ENCODE measurements at places on chromosomes 6 and 20.

DNA sequence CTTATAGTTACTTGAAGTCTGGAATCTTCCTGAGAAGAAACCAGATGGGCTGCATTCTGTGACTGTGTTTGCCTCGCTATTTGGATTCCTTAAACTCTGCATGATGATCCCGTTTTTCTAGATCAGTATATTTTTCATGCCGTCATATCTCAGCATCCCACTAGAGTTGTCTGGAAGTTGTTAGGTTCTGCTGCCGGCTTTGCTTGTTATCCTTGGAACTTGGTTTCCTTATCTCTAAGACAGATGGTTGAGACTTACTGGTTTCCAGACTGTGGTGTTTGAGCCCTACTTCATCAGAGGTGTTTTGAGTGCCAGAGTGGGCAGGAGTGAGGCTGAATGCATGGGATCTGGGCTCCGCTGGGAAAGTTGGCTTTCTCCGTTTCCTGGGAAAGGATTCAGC is 50.3 kb downstream of the CDS2 start:
- DNase-seq, result no peak

DNA sequence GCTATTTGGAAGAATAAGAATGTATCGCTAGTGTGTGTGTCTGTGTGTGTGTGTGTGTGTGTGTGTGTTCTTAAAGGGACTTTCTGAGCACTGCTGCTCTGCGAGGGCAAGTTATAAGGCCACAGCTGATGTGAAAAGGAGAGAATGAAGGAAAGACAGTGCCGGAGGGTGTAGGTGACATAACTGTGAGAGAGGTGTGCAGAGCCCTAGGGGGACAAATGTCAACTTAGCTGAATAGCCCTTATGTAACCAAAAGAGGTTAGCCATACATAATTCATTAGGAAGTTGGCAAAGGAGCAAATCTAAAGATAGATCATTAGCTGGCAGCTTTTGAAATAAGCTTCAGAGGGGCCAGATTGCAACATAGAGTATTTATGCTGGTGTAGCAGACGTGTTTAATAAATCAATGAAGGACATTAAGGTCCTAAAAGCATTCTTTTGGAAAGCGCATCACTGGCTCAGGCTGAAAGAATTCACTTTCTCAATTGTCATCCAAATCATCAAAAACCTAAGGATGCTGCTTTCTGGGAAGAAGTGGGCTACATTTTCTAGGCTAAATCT is 81.0 kb downstream of the NDUFAF5 start:
- DNase-seq, result no peak

GRCh38 chr20:44527716-44528199 is 5.9 kb upstream of the SERINC3 start:
- no peak for DNase-seq

DNA sequence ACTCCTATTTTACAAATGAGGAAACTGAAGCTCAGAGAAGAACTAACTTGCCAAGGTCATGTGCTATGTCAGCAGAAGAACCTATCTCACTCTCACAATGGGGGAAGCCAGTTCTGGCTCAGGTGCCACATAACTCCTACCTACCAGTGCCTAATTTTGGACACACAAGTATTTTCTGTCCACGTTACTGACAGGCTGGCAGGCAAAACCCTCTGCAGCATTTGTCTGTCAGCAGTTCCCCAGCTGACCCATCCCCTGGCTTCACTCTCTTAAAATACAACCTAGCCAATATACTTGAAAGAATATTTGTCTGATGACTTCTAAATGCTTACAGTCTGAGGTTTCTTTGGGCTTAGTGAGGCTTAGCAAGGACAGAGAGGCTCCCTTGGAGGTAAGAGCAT is 15.5 kb downstream of the GSS start:
- no peak for DNase-seq

- DNase-seq, result no peak
Measured at GRCh38 chr20:40049854-40050253, 639.2 kb downstream of the MAFB start.

- no peak for DNase-seq
Measured at GRCh38 chr20:52913650-52914387, 58.3 kb upstream of the TSHZ2 start.

GRCh38 chr6:109332748-109333147 is 49.5 kb downstream of the CD164 start:
- DNase-seq, result no peak

DNA sequence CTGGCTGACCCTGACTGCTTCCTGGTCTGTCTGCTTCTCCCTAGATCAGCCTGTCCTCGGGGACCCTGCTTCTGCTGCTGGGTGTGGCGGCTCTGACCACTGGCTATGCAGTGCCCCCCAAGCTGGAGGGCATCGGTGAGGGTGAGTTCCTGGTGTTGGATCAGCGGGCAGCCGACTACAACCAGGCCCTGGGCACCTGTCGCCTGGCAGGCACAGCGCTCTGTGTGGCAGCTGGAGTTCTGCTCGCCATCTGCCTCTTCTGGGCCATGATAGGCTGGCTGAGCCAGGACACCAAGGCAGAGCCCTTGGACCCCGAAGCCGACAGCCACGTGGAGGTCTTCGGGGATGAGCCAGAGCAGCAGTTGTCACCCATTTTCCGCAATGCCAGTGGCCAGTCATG is 6.3 kb downstream of the NRSN2 start:
- no peak for DNase-seq

- no peak for DNase-seq
Measured at GRCh38 chr6:122207061-122207460, 192.4 kb upstream of the HSF2 start.

DNA sequence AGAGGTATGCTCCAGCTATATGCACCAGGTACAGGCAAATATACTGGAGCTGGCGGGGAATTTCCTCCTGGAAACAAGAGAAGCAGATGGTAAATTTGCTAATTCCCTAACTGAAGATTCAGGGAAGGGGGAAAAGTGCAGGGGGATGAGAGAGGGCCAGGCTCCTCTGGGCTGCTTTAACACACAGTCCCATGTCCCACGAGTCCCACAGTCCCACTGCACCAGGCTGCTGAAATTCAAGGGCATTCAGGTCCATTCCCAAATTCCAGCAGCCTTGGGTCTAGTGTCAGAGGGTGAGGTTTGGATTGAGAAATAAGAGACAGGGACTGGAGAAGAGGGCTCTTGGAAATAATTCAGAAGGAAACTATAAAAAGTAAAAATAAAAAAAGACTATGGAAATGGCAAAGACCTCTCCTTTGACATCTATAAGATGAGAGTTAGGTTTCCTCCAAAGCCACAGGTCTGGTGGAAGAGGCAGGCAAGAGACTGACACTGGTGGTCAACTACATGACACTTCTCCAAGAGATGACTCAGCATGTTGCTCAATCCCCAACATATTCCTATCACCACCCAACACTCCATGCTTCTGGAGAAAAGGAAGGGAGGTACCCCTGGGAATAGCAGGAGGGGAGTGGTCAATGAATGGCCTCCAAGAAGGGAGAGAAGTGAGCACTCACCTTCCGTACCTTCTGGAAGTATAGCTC is 69.2 kb downstream of the TRAM2 start:
- no peak for DNase-seq

DNA sequence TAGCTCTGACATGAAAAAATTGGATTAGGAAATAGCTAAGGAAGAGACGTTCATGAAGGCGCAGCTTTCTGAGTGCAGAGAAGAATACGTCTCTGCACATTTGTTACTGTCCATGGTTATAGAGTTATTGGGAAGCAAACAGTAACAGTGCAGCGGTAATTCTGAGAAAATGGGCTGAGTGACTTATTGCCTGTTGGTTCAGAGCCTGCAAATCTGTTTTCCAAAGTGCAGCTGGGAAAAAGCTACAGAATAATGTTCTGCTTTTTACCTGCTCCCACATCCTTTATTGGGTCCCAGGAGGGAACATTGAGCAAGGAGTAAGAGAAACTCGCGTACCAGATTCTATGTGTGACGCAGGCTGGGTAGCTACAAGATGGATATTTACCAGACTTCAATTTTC is 160.2 kb downstream of the BTBD3 start:
- no peak for DNase-seq

- no peak for DNase-seq
Measured at GRCh38 chr20:33482581-33482980, 7.3 kb upstream of the CBFA2T2 start.

DNA sequence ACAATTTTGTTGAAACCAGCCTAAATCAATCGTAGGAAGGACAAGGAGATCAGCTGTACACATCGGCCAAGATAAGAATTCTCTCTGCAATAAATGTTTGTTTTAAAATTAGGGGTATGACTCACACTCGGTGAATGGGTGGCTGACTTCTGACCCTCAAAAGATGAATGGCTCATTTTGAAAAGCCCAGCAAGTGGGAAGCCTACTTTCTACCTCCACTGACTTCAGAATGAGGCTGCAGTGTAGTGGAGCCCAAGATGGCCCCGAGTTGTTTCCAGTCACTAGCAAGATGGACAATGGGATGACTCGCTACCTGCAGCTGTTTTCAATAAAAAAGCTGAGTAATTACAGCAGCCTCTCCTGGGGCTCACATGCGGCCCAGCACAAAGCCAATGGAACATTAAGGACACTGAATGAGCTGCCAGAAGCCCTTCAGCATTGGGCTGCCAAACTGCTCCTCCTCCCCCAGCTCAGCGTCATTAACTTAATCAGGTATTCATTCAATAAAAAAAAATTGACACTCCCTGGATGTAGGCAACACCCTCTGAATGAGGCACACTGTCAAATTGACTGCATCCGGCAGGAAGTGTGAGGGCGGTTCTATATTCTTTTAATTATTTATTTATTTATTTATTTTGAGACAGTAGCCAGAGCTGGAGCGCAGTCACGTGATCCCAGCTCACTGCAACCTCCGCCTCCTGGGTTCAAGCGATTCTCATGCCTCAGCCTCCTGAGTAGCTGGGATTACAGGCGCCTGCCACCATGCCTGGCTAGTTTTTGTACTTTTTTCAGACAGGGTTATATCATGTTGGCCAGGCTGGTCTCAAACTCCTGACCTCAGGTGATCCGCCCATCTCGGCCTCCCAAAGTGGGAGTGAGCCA is 107.3 kb downstream of the GMPR start:
- no peak for DNase-seq

GRCh38 chr6:55775029-55775318 is 100.4 kb downstream of the BMP5 start:
- no peak for DNase-seq

- DNase-seq, result no peak
Measured at GRCh38 chr20:32457479-32457986, 99.4 kb downstream of the ASXL1 start.

GRCh38 chr6:137903274-137903932 is 36.3 kb downstream of the TNFAIP3 start:
- no peak for DNase-seq

DNA sequence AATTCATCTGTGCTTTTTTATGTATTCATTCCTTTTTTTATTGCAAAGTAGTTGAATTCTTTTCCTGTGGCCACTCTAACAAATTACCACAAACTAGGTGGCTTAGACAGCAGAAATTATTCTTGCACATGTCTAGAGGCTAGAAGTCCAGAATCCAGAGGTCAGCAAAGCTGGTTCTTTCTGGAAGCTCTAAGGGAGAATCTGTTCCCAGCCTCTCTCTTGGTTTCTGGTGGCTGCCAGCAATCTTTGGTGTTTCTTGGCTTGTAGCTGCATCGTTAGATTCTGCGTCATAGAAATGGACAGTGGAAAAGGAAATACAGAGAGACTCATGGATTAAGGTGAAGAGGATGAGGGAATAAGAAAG is 39.3 kb downstream of the GSTA2 start:
- DNase-seq, result no peak

GRCh38 chr20:15843777-15844176 is 729.5 kb downstream of the KIF16B start:
- DNase-seq, result no peak

DNA sequence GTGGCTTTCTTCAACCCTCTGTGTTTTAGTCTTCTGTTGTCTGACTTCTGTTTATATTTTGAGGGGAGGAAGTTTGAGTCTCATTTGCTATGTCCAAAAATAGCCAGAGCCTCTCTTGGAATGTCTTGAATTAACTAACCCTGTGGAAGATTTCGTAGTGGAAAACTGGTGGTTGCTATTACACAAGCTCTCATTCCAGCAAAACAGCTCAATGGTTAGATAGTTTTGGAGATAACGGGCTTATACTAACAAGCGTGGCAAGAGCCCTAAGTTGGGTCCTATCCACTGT is 1.6 kb downstream of the CCN2 start:
- no peak for DNase-seq

GRCh38 chr6:45816674-45817297 is 198.9 kb downstream of the CLIC5 start:
- no peak for DNase-seq

GRCh38 chr6:43865932-43866645 is 96.1 kb downstream of the VEGFA start:
- no peak for DNase-seq

GRCh38 chr20:58818586-58819285 is 32.0 kb downstream of the GNAS-AS1 start:
- no peak for DNase-seq

DNA sequence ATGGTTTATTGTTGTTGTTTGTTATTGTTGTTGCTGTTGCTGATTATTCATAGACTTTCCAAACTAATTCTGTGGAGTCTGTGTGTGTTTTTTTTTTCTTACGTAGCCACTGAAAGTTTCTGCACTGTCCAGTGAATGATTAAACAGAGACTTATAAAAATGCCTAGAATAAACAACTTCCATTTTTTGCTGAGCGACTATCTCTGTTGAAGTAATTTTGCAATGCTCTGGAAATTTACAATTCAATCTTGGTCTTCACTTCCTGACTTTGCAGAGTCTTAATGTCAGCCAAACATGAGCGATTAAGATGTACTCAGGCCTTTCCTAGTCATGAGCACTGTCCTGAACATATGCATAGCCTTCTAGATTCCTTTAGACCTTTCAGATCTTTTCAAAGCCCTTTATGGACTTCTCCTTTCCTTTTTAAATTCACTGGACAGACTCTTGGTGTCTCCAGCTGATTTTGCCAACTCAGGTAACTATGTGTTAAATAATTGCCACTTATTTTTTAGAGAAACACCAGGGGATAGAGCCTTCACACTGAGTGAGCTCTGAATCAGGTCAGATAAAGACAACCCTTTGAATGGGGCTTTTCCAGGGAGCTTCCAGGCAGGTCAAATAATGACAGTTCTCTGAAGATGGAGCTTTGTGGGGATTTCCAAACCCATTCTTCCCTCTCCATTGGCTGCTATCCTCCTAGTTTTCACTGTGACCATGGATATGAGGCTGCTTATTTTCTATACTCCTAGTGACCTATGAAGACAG is 622.8 kb upstream of the EPHA7 start:
- DNase-seq, result no peak

- no peak for DNase-seq
Measured at GRCh38 chr6:3151691-3152090, 5.7 kb downstream of the TUBB2A start.

GRCh38 chr6:135217663-135218062 is 36.6 kb downstream of the MYB start:
- no peak for DNase-seq

- no peak for DNase-seq
Measured at GRCh38 chr6:116176596-116176995, 50.7 kb upstream of the COL10A1 start.

- DNase-seq, result no peak
Measured at GRCh38 chr20:9218531-9218961, 149.7 kb downstream of the PLCB4 start.

- no peak for DNase-seq
Measured at GRCh38 chr6:8075704-8076103, 11.5 kb upstream of the BLOC1S5 start.

- DNase-seq, result no peak
Measured at GRCh38 chr20:33821270-33821836, 10.2 kb downstream of the CHMP4B start.
